ENCODE measurements at places on chromosomes 3 and 15.

GRCh38 chr3:42180901-42181300, 85.1 kb downstream of the CCK start:
- H3K4me3 ChIP-seq, result no peak overlapping the region
- H3K4me1 ChIP-seq, result no peaks in the 10 kb centered on the region
- no peak overlapping the region for H3K27ac ChIP-seq
- no peaks in the 10 kb centered on the region for H3K27me3 ChIP-seq
- DNase-seq, result no peak
- H3K36me3 ChIP-seq, result peaks cover 16% of the 10 kb centered on the region

DNA sequence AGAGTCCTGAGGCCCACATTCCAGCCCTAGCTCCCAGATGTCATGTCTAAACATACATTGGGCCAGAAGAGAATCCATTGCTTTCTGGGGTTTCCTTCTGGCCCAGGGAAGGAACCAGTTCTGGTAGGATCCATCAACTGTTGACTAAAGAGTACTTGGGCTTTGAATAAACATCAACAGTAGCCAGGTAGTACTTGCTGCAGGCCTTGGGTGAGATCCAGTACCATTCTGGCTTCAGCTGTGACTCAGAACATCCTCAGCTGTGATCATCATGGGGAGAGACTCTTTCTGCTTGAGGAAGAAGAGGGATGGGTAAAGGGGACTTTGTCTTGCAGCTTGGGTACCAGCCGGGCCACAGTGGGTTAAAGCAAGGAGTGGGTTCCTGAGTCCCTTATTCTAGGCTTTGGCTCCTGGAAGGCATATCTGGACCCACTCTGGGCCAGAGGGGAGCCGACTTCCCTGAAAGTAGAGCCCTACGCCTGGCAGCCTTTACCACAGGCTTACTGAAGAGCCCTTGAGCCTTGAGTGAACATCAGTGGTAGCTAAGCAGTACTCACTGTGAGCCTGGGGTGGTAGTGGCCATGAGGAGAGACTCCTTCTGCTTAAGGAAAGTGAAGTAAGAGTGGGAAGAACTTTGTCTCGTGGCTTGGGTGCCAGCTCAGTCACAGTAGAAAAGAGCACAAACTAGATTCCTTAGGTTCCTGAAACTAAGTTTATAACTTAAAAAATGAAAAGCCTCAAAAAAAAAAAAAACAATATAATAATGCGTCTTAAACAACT, 128.3 kb downstream of the GOLIM4 start:
- no peak for DNase-seq
- no peaks in the 10 kb centered on the region for H3K36me3 ChIP-seq
- H3K4me3 ChIP-seq, result no peak overlapping the region

DNA sequence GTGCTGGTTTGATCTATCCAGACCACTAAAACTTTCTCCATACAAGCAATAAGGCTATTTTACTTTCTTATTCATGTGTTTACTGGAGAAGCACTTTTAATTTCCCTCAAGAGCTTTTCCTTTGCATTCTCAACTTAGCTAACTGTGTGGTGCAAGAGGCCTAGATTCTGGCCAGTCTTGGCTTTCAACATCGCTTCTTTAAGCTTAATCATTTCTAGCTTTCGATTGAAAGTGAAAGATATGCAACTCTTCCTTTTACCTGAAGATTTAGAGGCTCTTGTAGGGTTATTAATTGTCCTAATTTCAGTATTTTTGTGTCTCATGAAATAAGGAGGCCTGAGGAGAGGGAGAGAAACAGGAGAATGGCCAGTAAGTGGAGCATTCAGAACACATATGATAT, 234.8 kb upstream of the GADL1 start:
- H3K36me3 ChIP-seq, result no peaks in the 10 kb centered on the region
- H3K27me3 ChIP-seq, result no peaks in the 10 kb centered on the region
- H3K4me3 ChIP-seq, result no peak overlapping the region
- no peak overlapping the region for H3K27ac ChIP-seq
- DNase-seq, result no peak

DNA sequence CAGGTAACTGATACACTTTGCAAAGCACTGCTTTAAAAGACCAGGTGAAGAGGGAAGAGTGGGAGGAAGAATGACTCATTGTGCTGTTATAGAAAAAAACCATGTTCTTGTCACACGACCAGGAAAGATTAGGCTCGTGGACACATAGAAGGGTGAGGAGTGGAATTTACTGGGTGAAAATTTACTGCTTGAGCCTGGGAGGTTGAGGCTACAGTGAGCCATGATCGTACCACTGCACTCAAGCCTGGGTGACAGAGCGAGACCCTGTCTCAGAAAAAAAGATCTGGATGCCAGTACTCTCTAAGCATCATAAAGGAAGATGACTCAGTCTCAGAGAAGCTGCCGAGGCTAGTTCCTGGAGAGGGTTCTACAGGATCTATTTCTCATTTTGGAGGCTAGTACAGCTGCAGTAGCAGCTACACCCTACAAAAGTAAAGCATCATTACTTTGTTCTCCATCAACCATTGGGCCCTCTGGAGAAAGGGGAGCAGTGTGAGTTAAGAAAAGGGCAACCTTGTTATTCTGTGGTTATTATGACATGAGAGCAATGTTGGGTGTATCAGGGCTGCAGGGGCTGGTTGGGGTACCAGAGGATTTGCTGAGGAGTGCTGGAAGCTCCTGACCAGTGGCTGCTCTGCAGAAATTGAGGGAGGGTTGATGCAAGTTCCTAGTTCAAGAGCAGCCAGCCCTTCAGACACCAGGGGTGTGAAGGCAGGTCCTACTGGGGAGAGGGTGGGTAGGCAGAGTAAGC, 75.4 kb downstream of the CMTM8 start:
- no peak overlapping the region for H3K27ac ChIP-seq
- no peaks in the 10 kb centered on the region for H3K27me3 ChIP-seq
- no peaks in the 10 kb centered on the region for H3K36me3 ChIP-seq

DNA sequence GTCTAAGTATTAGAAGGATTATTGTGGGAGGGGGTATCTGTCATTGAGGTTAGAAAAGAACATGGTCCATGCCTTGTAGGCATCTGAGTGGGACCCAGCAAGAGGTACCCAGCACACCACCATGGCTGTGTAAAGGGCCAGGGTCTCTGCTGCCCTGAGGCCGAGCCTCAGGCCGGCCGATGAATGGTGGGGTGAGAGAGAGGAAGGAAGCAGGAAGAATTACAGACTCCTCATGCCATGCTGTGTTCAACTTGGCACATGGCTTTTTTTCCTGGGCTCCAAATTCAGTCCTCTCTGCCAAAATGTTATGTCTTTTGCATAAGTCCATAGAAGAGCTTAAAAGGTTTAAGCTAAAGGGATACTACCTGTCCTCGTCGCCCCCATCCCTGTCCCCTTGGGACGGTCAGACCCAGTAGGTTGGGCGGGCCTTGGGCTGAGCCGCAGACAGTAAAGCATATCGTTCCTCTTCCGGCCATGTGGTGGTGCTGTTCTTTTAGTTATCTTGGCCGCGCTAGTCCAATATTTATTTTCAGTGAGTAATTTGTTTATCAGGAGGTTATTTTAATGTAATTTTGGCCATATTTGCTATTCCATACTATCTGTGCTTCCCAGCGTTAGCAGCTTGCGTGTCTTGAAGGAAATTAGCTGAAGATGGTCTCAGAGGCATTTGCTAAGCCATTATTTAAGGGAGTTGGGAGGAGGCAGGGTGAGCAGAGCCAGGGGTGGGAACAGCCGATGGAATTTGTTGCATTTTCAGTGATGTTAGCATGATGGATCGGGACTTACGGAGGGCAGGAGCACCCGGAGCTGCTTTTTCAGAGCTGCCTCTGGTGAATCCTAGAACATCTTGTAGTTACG, 152.4 kb downstream of the AGBL1 start:
- H3K27me3 ChIP-seq, result no peaks in the 10 kb centered on the region
- DNase-seq, result no peak
- no peak overlapping the region for H3K27ac ChIP-seq
- no peaks in the 10 kb centered on the region for H3K4me1 ChIP-seq
- no peak overlapping the region for H3K4me3 ChIP-seq

DNA sequence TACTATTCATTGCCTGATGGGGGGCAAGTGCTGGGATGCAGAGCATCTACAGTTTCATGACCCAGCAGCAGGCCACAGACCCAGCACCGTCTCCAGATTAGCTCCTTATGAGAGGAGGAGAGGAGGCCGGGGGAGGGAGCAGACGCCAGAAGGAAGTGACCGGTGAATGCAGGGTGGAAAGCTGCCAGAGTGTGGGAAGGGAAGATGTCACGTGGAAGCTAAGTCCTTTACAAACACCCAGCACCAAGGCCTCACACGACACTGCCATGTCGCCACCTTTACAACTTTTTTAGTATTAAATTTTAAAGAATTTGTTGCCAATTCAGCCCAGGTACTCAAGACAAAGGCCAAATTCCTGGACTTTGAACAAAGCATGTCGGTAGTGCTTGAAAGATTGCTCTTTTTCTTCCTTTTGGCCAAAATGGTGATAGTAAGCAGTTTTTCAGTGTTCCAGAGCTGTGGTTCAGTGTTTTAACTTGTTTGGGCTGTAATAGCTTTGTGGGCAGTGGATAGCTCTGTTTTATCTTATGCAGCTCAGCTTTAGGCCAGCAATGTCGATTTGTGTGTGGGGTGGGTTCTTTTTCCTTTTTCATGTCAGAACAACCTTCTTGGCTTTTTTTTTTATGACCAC, 58.2 kb downstream of the ZBTB38 start:
- no peak overlapping the region for H3K27ac ChIP-seq
- no peaks in the 10 kb centered on the region for H3K36me3 ChIP-seq
- no peak overlapping the region for H3K4me3 ChIP-seq
- H3K4me1 ChIP-seq, result no peaks in the 10 kb centered on the region
- DNase-seq, result no peak

- H3K27me3 ChIP-seq, result no peaks in the 10 kb centered on the region
- H3K36me3 ChIP-seq, result no peaks in the 10 kb centered on the region
Measured at GRCh38 chr3:3102751-3103150, 7.4 kb downstream of the IL5RA start.

DNA sequence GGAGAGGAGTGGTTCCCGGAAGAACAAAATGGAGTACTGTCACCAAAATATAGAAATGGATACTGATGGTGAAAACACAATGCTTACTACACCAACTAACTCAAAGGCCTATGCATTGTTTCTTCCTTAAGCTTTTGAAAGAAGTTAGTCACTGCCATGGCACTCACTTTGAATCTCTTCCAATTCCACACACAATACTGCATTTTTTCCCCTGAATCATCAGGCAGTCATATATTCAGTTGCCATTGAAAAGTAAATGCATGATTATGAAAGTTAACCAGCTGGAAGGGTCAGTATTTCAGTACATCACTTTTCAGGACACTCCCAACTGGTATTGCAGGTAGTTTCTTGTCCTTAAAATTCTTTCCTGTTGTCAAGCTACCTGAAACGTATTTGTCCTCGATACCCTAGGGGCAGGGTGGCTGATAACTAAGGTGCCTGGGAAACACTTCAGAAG, 9.0 kb upstream of the LRRFIP2 start:
- H3K36me3 ChIP-seq, result no peaks in the 10 kb centered on the region
- H3K27ac ChIP-seq, result no peak overlapping the region
- H3K27me3 ChIP-seq, result no peaks in the 10 kb centered on the region
- no peak overlapping the region for H3K4me3 ChIP-seq

DNA sequence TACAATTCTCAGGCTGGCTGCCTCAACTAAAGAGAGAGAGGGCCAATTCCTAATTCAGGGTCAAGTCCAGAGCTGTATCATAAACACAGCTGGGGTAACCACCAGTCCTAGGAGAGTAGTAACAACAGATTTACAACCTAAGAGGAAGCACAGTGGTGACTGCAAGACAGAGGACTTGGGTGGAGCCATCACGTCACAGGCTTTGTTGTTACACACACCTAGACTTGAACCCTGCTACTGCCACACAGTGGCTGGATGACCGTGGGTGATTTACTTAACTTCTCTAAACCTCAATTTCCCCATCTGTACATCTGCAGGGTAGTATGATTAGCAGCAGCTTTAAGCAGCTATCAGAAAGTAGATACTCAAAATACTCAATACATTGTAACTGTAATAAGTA, 78.6 kb downstream of the MYLK start:
- no peaks in the 10 kb centered on the region for H3K27me3 ChIP-seq
- DNase-seq, result no peak
- no peak overlapping the region for H3K4me3 ChIP-seq
- H3K27ac ChIP-seq, result no peak overlapping the region
- H3K36me3 ChIP-seq, result no peaks in the 10 kb centered on the region
- H3K4me1 ChIP-seq, result no peaks in the 10 kb centered on the region

DNA sequence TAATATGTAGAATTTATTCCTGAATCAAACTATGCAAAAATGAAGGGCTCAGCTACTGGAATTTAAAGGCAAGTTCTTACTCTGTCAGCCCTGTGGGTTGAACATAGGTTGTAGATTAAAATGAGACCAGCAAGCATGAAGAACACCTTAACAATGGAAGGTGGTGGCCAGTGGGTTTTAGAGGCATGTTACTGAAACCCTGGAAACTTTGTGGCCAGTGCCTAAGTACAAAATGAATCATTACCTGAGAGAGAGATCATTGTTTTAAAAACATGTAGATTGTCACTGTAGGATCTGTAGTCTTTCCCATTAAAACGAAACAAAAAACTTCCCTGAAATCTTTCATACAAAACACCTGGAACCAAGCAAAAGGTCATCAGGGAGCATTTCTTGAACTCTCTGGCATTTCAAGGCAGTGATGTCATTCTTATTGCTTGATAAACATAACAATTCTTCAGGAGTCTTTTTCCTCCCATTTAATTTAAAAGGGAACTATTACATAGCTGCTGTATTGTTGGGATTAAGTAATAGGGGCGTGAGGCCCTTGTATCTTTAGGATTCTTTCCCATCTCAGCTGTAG, 51.8 kb downstream of the TMEM108 start:
- peaks cover 8% of the 10 kb centered on the region for H3K27me3 ChIP-seq
- no peak overlapping the region for H3K4me3 ChIP-seq
- no peaks in the 10 kb centered on the region for H3K36me3 ChIP-seq
- no peaks in the 10 kb centered on the region for H3K4me1 ChIP-seq
- no peak overlapping the region for H3K27ac ChIP-seq

GRCh38 chr3:119794971-119795612, 13.2 kb downstream of the NR1I2 start:
- no peak overlapping the region for H3K4me3 ChIP-seq
- no peak overlapping the region for H3K27ac ChIP-seq
- H3K27me3 ChIP-seq, result no peaks in the 10 kb centered on the region
- H3K4me1 ChIP-seq, result no peaks in the 10 kb centered on the region
- no peaks in the 10 kb centered on the region for H3K36me3 ChIP-seq

DNA sequence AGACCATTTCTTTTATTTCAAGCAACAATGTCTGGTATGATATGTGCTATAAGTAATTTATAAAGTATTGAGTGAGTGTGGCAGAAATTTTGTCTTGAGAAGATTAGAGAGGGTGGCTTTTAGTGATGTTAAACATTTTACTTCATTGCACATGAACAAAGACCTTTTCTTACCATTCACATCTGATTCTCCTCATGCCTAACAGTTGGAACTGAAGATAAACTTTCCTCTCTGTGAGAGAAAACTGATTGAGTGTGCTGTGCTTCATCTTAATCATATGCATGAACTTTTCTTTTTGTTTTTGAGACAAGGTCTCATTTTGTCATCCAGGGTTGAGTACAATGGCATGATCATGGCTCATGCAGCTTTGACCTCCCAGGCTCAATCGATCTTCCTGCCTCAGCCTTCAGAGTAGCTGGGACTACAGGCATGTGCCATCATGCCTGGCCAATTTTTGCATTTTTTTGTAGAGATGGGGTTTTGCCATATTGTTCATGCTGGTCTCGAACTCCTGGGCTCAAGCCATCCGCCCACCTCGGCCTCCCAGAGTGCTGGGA, 377.7 kb upstream of the GOLIM4 start:
- H3K4me1 ChIP-seq, result no peaks in the 10 kb centered on the region
- H3K27ac ChIP-seq, result no peak overlapping the region
- no peak overlapping the region for H3K4me3 ChIP-seq
- no peaks in the 10 kb centered on the region for H3K27me3 ChIP-seq
- no peaks in the 10 kb centered on the region for H3K36me3 ChIP-seq
- DNase-seq, result no peak

All from DND-41 (cell line).